Vagina (tissue), 2 donors: ENCODE measurements at places on chromosomes 12 and 14.
A peak's percentile ranks its signal among the peaks of the same experiment; 100 is the strongest.

DNA sequence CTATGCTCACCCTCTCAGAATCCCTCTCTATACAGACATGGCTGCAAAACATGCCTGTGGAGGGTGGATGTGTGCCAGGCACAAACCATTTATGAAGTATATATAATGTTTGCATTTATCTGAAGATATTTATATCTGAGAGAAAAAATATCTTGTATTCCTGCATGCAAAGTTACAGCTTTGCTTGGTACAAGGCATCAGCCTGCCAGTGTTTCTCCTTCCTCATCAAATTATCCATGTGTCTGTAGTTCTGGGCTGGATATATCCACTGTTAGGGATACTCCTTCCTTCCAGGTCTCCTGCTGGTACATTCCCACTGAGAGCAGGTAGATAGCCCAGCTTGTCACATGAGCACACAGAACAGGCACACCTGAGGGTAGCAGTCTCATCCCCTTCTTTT is 12.0 kb downstream of the HOXC4 start:
- no peak for DNase-seq

DNA sequence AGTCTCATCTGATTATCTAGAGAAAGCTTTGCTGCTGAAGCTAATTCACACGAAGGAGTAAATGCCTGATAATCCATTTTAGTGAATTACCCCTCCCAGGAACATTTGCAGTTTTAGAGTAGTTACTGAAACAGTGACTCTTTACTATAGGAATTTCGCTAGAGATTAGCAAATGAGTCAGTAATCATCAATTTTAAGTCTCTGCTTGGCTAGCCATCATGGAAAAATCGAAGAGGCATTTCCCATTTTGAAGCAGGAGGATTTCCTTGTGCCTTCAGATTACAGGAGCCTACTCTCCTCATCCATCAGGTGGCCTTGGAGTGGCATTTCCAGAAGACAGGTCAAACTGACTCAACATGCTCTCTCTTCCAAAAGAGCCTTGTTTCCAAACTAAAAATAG is 154.5 kb downstream of the EGLN3 start:
- DNase-seq = no peak

DNA sequence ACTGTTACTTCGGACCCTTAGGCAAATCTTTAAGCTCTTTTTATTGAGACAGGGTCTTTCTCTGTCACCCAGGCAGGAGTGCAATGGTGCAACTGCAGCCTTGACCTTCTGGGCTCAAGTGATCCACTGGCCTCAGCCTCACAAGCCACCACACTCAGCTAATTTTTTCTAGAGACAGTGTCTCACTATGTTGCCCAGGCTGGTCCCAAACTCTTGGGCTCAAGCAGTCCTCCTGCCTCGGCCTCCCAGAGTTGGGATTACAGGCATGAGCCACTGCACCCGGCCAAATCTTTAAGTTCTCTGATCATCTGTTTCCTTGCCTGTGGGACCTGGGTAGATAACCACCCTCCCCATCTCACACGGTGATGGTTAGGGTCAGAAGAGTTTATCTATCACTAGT is 2.3 kb upstream of the GPX2 start:
- DNase-seq = peak; percentile 40

- no peak for DNase-seq
These were observed 13.9 kb upstream of the MYH7 start for GRCh38 chr14:23449314-23449713.

GRCh38 chr14:38042322-38042721 is 165.4 kb upstream of the SSTR1 start:
- no peak for DNase-seq

DNA sequence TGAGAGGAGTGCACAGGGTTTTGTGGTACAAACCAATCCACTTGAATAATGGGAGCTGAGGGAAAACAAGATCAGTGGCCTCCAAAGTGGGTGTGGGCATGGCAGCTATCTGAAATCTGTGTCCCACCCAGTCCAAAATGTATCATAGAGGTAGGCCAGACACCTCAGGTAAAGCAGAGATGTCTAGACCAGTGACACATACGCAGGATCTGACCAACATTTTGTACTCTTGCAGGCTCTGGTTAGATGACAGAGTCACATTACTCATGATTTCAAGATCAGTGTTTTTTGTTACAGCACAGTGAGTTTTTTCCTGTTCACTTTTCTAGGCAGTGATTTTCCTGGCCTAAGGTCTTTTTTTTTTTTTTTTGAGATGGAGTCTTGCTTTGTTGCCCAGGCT is 211.8 kb downstream of the PCNX1 start:
- DNase-seq = no peak

GRCh38 chr12:84694116-84694515 is 218.5 kb downstream of the SLC6A15 start:
- DNase-seq = no peak

DNA sequence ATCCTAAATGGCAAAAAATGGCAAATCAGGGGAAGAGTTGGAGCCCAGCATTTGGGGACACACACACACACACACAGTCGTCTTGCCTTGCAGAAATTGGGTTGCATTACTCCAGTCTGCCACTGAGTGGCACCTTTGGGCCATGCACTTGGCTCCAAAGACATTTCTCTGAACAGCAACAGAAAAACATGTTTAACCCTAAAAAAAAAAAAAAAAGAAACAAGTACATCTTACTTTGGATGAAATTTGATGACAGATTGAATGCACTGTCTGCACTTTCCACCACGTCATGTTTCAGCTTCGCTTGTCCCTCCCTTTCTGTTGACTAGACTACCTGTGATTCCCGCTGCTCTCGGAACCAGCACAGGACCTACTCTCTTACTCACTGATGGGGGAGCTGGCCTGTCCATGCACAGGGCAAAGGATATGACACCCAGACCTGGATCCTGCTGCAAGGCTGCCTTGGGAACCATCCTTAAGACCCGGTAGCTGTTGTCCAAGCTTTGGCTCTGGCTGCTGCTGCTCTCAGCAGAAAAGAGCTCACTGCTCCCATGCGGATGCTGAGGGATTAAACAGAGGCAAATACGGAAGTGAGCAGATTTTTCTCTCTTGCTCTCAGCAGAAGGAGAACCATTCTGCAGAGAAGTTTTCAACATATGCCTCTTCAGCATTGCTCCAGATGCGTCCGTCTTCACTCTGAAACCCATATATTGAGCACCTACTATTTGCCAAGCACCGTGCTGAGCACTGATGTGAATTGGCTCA is 376.8 kb downstream of the DPF3 start:
- DNase-seq = no peak

DNA sequence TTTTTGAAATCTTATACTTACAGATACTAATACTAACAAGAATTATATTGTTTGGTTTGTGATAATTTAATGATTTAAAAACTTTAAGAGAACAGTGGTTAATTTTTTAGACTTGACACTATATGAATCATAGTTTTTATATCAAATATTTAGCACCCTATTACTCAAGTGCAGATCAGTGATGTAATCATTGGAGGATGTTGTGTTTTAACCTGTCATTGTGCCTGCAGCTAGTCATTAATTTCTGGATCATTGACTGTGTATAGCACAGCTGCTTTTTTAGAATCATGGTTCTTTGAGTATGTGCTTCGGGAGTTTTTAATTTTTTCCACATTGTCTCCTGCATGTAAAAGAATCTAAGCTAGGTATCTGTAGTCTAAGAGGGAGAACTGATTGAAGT is 17.3 kb downstream of the ARID4A start:
- DNase-seq = no peak

DNA sequence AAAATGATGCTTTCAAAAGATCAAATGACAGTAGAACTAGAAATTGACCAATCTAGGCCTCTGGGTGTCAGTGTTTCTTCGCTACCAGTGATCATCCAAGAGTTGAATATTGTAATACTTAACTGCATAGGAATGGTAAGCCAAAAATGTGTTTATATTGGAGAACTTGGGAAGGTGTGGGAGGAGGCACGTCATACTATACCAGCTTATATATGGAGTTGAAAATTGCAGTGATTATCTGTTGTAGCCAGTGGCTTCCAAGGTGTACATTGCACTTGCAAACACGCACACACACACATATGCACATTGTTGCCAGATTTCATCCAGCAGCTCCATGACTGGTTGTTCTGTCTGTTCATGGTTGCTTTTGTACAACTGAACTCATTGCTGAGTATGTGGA is 36.1 kb downstream of the EID3 start:
- no peak for DNase-seq

DNA sequence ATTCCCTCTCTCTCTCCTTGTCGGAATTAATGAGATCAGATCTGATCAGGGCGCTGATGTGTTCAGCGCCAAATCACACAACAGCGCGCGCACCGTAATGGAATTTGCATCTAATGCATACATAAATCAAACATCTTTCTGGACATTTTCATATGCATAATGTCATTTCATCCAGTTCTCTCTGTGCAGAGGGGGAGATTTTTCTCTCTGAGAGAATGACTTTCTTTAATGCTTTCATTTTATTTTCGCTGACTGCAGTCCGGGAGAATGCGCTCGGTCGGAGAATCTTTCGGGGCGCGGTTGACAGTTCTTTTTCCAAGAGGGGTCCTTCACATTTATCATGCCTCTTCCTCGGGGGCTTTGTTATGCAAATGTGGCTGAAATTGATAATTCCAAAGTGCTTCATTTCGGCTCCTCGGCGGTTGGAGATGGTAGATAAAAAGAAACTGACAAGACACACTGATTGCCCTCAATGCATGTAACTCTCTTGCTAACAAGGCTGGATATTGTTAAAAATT is 615.9 kb downstream of the VRK1 start:
- DNase-seq = no peak

DNA sequence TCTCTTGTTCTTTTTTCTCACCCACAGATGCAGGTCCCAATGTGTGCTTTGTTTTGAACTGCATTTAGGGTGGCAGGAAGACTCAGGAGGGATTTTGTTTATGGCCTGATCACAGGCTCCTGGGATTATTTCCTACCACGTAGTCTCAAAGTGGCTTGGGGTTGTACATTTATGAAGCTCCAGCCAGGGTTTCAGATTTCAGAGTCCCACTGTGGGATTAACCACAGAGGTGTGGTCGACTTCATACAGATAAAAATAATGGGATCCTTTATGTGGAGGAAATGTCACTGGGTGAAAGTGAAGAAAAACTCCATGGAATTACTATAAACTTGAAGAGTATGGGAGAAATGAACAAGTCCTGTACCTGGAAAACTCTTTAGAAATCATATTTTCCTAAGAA is 14.2 kb upstream of the PPP1R1A start:
- DNase-seq = no peak
